ENCODE measurements at places on chromosomes 5 and 9. TPM values are rescaled to one million over a fixed set of nuclear protein-coding genes. Genes with fewer than 3 reads are reported as not detected.

- DNase-seq: peak; percentile 95
Measured at GRCh38 chr5:43066799-43067741, 27.0 kb upstream of the ANXA2R start.

PCDHA9 gene
- total RNA-seq: 0.14 TPM

GRCh38 chr5:1172007-1172581 is 29.3 kb upstream of the SLC6A19 start:
- DNase-seq: peak; percentile 78

- no peak for DNase-seq
Measured at GRCh38 chr5:82100303-82101077, 128.7 kb downstream of the ATG10 start.

DNA sequence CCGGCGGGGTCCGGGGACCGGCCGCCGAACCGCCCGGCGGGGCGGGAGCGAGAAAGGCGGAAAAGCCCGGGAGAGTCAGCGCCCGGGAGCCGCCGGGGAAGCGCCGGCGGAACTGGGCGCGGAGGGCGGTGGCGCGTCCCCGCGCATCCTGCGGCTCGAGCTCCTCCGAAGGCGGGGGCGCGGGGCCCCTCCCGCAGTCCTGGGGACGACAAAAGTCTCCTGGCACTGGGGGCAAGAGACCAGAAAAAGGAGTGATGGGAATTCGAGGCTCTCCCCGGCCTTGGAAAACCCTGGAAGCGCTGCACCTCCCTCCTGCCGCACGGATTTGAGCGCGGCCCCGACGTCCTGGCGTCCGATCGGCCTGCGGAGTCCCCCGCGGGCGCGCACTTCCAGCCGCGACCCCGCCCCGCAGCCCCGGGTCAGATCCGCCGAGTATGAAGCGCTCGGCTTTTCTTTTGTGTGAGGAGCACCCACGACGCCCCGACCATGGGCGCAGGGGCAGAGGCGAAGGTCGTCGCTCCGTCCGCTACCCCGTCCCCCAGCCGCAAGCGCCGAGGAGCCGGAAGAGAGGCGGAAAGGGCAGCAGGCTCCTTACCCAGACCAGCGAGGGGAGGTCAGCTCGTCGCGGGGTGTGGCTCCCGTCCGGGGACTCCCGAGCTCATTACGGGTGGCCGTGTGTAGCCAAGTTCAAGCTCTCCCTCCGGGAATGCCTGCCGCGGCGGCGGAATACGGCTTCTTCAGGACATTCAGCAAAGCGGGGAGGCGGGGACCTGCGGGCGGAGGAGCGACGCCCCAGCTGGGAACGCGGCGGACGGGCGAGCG is at the start of gene EPB41L4A:
TSS of gene EPB41L4A (minus strand) at position 114 of the 822 bp plus-strand sequence. CDS start 238 bp downstream, outside the sequence.
- peak; percentile 90 for DNase-seq

RORB gene
- 0.56 TPM for total RNA-seq

DNA sequence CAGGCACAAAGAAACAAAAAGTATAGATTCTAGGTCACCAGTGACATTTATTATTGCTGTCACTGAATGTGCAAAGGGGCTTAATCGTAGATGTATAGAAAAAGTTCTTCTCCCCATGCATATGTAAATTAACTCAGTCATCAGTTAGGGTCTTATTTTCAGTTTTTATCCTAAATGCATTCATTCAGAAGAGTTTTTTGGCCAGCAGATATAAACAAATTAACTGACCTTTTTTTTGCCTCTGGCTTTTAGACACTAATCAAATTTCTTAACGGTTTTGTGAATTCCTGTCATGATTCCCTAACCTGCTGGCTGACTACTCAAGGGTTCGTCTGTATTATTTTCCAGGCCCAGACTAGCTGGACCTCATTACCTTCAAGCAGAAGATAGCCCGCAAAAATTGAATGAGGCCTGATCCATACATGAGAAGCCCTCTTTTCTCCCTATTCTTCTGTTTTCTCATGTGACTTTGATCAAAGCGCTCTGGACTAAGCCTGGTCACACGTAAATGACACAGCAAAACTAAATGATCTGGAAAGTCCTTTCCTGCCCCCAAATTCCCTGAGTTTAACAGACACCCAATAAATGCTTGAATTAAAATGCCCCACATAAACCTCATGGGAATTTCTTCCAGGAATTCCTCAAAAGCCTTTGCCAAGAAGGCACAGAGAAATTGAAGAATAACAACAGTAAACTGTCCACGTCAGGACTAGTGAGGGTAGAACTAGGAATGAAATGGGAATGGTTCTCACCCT is 83.7 kb downstream of the MYO10 start:
- DNase-seq: no peak

GLIPR2 gene
- 52.2 TPM for total RNA-seq
